ENCODE measurements at places on chromosomes 4 and X.

GRCh38 chr4:88018466-88018865 lies 11.0 kb downstream of the PKD2 start:
- DNase-seq: no peak

- DNase-seq: no peak
Measured at GRCh38 chr4:81378386-81378785, 93.3 kb downstream of the RASGEF1B start.

GRCh38 chrX:16756724-16757123 lies 29.5 kb upstream of the TXLNG start:
- no peak for DNase-seq

DNA sequence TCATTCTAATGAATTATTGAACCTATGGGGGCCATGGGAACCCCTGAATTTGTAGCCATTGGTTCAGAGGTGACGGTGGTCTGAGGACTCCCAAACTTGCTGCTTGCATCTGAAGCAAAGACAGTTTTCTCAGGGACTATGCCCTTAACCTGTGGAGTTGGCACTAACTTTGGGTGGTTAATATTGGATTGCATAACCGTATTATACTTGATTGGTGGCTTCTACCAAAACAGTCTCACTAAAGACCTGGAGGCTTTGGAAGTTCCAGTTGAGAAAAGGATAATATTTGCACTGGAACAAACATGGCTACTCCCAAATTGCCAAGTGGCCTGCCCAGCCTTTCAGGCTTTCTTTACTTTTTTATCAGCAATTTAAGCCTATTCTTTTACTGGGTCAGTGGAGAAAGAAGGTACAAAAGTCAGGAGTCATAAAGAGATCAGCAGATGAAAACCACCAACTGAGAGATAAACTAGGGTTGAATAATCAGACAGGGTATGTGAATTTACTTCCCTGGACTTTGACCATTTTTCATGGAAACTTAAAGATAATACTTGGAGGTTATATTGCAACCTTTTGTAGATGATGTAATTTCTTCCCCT lies 7.9 kb upstream of the KLHL8 start:
- no peak for DNase-seq

DNA sequence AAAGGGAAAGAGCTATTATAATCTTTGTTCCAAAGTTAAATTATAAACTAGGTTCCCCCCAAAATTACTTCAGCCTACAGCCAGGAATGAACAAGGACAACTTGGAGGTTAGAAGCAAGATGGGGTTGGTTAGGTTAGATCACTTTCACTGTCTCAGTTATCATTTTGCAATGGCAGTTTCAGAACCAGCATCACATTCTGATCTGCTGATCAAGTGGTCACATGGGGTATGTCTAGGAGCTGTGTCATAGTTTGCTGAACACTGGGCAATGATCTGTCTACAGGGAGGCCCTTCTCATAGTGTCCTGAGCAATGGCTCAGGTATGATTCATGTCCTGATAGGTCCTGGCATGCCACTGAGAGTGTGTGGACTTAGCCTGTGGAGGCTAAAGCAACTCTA lies 41.6 kb upstream of the XIAP start:
- no peak for DNase-seq

- DNase-seq: no peak
Measured at GRCh38 chr4:174365018-174365587, 81.4 kb downstream of the CEP44 start.

- no peak for DNase-seq
Measured at GRCh38 chr4:57374866-57375595, 264.8 kb upstream of the IGFBP7 start.

DNA sequence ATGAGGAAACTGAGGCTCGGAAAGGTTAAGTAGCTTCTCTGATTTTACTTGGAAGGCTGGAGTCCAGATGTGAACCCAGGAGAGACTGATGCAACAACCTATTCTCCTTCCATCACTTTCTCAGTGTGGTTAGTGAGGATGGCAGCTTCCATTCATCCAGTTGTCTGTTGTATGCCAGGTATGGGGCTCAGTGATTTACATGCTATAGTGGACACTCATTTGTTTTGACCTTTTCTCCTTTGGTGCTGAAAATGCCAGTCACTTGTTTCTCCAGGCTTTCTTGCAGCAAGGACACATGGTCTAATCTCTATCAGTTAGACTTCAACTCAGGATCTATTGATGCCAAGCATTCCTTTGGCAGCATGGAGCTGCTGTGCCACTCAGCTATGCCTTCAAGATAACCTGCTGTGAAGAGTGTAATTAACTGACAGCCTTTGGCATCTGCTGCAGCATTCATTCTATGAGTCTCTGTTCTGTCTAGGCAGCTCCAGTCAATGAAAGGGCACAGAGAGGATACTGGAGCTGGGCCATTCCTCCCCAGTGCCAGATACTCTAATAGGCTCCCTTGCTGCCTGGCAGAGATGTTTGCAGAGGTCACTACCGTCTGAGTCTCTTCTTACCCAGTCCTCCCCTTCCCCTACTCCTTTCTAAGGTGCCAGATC lies 11.0 kb upstream of the CWH43 start:
- no peak for DNase-seq

DNA sequence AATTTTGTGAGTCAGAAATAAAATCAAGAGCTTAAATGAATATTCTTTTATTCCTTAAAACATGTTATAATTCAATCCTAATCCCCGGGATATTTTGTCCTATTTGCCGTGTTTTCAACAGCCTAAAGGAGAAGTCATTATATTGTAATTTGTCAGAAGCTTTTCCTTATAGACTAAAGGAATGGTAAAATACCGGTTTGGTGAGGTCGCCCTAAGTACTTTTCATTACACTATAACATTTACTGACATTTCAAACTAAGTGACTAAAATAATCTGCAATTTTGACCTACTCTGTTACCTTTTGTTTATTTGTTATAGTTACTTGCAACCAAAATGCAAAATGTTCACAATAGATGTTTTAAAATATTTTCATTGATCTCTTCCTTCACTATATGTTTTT lies 8.8 kb downstream of the DCLK2 start:
- DNase-seq: no peak

DNA sequence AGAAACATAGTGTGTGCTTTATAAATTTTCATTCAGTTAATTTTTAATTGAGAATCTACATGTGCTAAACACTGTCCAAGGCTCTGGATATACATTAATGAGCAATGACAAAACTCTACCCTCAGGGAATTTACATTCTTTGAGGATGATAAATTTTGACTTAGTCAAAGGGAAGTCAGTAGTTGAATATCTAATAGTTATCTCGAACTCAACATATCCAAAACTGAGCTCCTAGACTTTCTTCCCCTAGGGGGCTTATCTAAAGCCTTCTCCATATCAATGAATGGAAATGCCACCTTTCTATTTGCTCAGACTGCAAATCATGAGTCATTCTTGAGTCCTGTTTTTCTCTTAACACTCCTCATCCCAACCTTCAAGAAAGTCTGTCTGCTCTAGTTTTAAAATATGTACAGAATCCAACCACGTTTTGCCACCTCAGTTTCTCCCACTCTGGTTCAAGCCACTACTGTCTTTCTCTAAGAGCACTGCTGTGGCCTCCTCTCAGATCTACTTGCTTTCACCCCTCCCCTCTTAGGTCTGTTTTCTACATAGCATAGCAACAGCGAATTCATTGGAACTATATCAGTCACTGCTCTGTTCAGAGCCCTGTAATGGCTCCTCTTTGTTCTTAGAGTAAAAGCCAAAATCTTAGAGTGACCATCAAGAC lies 9.5 kb downstream of the PARM1 start:
- no peak for DNase-seq

DNA sequence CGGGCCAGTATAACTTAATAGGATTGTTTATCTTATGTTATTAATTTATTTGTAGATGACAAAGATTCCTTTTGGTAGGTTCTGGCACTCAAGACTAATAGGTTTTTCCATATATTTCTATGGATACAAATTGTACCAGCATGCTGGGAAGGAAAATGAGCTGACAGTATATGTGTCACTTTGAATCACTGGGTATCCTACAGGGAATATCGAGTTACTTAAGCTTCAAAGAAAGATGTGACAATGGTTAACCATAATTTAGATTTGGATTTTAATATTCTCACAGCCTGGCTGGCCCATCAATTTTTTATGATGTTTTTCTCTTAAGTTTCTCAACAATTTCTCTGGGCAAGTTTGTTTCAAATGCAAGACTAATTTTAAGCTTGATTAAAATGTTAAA lies 498.8 kb upstream of the FTHL17 start:
- DNase-seq: no peak

- DNase-seq: no peak
Measured at GRCh38 chr4:25755911-25756310, 100.3 kb downstream of the SLC34A2 start.

DNA sequence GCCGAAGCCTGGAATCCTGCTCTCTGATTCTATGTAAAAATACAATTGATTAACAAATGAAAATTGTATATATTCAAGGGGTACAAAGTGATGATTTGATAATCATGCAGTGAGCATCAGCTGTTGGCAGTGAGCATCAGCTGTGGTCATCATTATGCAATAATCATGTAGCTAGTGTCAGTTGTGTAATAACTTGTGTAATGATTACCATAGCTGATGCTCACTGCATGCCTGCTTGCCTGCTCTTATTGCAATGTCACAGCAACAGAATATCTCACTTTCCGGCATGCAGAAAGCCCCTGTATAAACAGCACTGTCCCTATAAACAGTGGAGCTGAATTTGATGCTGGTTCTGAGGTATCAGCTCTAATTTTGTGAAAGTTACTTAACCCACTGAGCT lies 46.8 kb downstream of the SULT1B1 start:
- no peak for DNase-seq

DNA sequence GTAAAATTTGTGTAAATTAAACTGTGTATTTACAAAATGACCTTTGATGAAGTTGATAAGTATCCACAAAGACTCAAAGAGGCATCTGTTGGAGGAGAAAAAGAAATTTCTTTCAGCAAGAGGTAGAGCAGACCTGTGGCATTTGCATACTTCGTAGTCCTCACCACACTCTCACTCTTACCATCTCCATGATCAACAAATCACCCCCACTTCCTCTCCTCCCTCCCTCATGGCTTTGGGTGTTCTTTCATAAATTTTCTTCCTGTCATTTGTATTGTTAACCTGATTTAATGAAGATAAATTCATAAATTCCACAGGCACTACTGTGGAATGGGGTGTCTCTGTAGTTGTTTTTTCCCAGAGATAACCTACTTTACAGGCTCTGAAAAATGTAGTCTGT lies 366.5 kb downstream of the ZNF674 start:
- DNase-seq: no peak

DNA sequence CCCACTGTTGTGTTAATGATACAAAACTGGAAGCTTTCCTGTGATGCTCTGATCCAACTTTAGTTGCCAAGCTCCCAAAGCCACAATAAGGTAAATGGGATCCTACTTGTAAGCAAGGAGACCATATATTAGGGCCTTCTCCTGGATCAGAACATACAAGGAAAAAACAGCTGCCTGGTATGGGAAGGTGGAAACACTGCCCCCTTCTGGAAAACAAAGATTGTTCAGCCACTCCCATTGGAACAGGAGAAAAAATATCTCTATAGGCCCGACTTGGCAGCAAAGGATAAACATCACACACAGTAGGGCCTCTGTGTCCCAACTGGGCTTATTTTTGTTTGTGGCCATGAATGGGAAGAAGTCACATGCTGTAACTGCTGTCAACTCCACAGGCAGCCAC lies 166.5 kb downstream of the TBX22 start:
- no peak for DNase-seq

DNA sequence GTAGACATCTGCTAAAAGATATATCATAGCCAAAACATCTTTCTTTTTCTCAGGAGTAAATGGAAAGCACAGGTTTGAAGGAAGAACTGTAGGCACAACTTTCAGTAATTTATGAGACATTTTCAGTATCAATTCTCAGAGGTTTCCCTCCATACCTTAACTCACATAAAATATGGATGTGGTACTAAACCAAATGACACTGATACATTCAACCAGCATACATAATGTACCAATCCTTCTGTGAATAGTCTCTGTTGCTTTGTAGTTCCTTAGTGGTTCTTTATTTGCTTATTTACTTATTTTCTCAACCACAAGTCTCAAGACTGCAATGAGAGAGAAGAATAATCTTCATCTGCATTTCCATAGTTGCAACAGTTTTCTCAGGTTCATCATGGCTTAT lies 96.1 kb downstream of the ARHGAP24 start:
- DNase-seq: no peak

GRCh38 chr4:138097912-138098600 lies 144.1 kb downstream of the SLC7A11 start:
- DNase-seq: no peak

- DNase-seq: no peak
Measured at GRCh38 chr4:175035905-175036304, 117.7 kb downstream of the ADAM29 start.

DNA sequence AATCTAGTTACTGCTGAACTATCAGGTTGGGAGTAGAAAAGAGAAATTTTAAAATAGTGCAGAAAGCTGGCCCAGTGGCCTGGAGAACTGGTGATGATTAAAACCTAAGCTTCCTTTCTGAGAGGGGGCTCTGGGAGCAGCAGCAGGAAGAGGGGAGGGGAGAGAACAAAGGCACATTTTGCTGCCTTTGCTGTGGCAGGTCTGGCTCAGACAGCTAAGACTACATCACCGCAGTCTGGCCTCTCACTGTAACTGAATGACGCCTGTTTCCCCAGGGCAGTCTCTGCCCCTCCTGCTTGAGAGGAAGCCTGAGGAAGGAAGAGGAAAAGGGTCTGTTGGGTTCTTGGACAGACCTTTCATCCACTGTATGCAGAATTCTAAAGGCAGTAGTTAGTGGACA lies 148.5 kb downstream of the FRAS1 start:
- no peak for DNase-seq

DNA sequence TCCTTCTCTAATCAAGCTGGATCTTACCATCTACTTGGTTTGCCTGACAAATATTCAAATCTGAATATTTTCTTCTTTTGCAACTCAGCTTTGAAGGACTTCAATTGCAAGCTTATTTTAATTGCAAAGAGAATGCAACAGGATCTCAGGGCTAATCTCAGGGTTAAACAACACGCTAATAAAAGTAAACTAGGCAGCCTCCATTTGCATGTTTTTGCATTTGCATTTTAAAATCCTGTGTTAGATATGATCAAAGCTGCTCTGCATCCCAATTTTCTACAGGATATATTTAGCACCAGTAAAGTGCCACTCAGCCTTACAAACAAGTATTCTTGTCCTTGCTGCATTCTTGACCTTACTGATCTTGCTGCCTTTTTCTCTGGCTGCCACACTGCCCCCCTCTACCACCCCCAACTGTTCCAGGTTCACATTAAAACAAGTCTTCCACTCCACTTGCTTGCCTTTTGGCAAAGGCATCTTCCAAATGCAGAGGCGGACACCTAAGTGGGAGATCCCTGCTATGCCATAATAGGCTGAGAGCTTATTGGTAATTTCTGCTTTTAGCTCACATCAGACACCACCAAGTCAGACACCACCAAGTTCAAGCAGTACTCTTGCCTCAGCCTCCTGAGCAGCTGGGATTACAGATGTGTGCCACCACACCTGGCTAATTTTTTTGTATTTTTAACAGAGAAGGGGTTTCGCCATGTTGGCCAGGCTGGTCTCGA lies 48.1 kb downstream of the GPRIN3 start:
- no peak for DNase-seq

DNA sequence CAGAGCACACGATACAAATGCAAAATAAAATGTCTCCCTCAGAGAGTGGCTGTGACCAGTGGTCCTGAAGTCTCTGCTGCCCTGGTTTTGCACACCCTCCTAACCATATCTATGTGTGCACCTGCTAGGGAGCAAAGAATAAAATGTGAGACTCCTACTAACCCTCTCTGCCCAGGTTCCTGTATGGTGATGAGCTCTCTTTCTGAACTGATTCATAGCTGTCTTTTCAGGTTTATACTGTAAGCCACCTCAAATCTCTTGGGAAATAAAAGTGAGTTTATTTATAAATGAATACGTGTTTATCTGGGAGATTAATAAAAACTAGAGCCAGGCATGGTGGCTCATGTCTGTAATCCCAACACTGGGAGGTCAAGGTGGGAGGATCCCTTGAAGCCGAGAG lies 126.0 kb upstream of the RBPJ start:
- DNase-seq: no peak
